ENCODE measurements at places on chromosomes 6 and 20.

- DNase-seq, result no peak
Measured at GRCh38 chr20:23513164-23513563, 22.2 kb downstream of the CST8 start.

GRCh38 chr20:5080384-5080877 is 39.3 kb downstream of the PCNA start:
- DNase-seq, result peak; percentile 53

GRCh38 chr6:69719602-69720193 is 77.1 kb downstream of the LMBRD1 start:
- no peak for DNase-seq

- DNase-seq, result no peak
Measured at GRCh38 chr6:40906759-40907158, 132.3 kb downstream of the UNC5CL start.

GRCh38 chr6:37987559-37987958 is 168.0 kb downstream of the ZFAND3 start:
- no peak for DNase-seq

- peak; percentile 9 for DNase-seq
Measured at GRCh38 chr6:133241901-133242636, 912 bp downstream of the EYA4 start.

DNA sequence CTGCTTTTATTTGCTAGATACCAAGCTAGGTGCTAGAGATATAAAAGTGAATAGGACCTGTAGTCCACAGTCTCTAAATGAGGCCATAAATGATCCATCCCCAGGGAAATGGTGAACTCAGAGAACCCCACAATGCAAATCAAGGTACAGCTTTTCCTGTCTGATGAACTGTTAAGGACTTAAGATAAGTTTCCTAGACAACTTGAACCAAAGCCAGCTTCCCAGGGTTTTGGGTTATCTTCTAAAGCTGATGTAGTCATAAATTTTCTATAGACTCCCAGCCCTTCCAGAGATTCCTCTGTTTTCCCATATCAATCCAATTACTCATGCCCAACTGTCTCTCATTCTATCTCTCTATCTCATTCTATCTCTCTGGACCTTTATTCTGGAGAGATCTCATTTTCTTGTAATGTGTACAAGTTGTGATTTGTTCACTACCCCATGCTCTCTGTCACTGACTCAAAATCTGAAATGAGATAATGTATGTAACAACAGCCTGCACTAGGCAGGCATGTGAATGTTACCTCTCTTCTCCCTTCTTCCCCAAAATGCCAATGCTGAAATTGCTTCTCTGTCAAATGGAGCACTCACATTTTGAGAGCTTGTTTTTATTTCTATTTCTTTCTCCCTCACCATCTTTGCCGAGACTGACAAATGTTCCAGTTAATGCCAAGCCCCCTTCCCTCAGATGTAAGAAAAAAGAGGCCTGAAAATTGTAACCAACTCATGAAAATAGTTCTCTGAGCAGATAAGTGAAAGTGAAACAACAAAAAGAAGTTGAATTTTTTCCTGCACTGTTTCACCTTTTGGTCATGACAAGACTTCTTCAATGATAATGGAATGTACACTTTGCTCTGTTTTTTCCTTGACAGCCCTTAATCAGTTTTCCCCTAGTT is 279.9 kb downstream of the SLC35F1 start:
- DNase-seq, result no peak

DNA sequence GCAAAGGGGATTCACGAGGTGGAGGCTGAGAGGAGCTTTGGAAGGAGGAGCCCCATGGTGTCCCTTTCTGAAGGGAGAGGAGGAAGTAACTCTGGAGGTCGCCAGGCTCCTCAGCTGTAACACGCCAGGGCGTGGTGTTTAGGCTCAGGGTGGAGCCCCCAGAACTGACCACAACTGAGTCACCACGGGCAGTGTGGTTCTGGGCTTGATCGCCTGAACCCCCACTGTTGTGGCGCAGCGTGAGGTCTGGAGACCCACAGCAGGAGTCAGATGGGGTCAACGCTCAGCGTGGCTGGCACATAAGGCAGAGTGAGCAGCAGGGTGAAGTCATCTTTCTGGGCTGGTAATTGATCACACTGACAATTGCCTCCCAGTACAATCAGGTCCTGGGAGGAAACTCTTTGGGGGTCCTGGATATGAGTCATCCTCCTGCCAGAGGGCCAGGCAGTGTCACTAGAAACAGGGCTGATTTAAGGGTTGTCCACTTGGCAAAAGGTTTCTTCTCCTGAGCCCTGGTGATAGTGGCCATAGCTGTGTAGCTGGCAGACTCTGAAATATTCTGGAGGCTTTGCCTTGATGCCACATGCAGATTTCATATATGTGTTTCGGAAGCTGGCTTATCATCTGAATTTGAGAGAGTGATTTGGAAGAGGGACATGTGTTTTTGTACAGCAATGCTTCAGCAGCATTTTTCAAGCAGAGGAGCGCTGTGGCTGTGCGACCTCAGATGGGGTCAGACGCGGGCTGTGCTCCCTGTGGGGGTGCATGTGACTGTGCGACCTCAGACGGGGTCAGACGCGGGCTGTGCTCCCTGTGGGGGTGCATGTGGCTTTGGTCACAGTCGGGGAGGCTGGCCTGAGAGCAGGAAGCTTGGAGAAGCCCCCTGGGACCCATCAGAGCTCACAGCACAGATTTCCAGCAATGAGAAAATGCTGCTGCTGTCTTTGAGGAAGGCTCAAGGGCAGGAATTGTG is 50.0 kb downstream of the SYNJ2 start:
- peak; percentile 29 for DNase-seq

GRCh38 chr6:17865243-17865642 is 122.2 kb downstream of the KIF13A start:
- DNase-seq, result no peak

DNA sequence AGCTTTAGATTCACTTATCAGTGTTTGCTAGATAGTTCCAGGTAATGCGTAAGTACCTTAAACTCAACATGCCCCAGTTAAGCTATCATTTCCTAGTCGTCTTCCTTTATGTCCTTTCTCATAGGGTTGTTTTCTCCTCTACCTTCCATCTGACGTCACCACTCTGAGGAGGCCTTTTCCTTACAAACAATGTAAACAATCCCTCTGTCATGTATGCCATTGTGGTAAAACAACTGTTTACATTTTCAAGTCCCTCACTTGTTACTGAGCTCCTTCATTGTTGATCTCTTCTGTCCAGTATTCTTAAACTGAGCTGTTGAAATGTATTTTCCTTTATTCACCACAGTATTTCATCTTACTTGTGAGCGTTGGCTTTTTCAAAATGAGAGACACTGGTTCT is 45.4 kb upstream of the PLCG1 start:
- no peak for DNase-seq

GRCh38 chr6:52647199-52647598 is 23.7 kb upstream of the TMEM14A start:
- no peak for DNase-seq

DNA sequence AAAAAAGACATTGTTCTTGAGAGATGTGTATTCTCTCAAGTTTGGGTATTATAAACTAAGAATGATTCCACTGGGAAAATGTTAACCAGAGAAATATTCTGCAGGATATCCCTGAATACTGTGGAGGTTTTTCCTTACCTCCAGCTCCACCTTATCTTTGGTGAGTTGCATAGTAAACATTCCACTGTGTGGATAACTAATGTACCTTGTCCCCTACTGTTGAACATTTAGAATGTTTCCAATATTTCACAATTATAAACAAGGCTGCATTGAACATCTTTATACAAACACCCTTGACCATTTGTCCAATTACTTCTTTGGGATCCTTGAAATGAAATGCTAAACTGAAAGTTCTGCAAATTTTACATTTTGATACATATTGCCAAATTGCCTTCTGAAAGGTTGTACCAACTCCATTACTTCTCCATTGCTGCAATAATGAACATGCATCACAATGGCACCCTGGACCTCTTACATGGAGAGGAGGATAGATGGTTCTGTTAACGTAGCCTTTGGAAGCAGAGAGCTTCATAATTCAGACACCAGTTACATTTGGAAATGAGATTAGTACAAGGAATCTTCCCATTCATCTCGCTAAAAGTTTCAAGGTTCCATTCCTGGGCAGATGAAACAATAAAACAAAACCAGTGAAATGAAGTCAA is 35.0 kb upstream of the STK35 start:
- DNase-seq, result no peak

All from activated CD4-positive, alpha-beta T cell treated with anti-CD3 and anti-CD28 coated beads for 36 hours (primary cell).